ENCODE measurements at places on chromosomes 3 and 15.

GRCh38 chr15:70625438-70625837, 137.9 kb downstream of the UACA start:
- DNase-seq, result no peak

DNA sequence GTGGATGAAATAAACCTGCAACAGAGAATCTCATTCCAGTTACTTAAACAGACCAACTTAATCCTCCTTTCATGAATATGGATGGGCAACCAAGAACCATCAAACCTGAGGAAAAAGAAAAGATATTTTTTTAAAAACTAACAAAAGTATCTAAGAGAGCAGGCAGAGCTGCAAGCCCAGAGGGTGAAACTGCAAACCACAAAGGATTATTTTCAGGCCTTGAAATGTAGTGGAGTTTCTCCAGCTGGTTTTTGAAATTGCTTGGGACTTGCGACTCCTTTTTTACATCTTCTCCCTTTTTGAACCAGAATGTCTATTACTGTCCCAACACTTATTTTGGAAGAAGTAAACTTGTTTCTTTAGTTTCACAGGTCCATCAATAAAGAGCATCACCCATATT, 87.4 kb downstream of the STAG1 start:
- DNase-seq, result no peak

- DNase-seq, result no peak
These were observed 138.8 kb downstream of the CACNA2D3 start for GRCh38 chr3:54261141-54261540.

- DNase-seq, result no peak
These were observed 46.8 kb downstream of the CA12 start for GRCh38 chr15:63334821-63335220.

GRCh38 chr3:140298043-140298442, 363.1 kb downstream of the CLSTN2 start:
- no peak for DNase-seq

GRCh38 chr3:40191850-40192448, 117.6 kb upstream of the EIF1B start:
- peak; percentile 33 for DNase-seq

DNA sequence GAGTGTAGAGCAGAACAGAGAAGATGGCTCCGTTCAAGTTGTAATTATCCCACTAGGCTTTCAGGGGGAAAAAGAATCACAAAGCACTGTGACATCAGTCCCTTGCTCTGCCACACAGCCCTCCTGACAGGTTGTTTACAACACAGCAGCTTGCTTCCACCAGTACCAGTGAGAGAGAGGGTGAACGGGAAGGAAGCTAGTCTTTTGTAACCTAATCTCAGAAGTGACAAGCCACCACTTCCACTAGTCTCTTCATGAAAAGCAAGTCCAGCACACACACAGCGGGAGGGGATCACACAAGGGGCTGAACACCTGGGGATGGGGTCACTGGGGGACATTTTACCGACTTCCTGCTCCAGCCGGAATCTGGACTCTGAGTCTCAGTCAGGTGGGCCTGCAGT, 86.3 kb downstream of the FAM81A start:
- no peak for DNase-seq

DNA sequence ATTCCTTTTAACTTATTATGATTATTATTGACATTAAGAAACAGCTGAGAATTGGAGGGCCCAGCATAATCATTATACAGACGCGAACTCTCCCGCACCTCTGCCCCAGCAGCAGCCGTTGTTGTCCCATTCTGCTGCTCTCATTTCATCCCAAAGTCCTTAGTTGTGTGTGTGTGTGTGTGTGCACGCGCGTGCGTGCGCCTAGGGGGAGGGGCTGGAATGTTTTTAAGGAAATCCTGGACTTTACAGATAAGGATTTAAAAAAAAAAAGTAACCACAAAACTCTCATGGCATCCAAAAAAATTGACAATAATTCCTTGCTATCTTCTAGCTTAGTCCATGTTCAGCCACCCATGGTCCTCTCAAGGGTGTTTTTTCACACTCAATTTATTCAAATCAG, 134.2 kb downstream of the WNT7A start:
- DNase-seq, result no peak

- no peak for DNase-seq
These were observed 152.2 kb downstream of the CHDH start for GRCh38 chr3:53694046-53694445.

DNA sequence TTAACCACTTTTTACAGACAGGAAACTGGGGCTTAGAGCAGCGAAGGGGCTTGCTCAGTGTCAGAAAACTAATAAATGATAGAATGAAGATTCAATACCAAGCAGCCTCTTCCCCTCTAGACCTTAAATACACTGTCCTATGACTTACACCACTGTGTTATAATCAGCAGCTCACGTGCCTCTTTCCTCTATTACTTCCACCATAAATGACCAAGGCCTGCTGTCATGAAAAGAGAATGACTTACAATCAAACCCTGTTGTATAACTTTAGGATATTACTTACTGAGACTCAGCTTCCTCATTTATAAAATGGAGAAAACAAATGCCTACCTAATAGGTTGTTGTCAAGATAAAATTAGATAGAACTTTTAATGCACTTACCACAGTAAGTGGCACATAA, 11.6 kb downstream of the FMN1 start:
- no peak for DNase-seq

- DNase-seq, result no peak
These were observed 3.3 kb downstream of the LRRK1 start for GRCh38 chr15:100922192-100923040.

GRCh38 chr3:123286308-123287023, 84.7 kb downstream of the SEC22A start:
- peak; percentile 48 for DNase-seq

DNA sequence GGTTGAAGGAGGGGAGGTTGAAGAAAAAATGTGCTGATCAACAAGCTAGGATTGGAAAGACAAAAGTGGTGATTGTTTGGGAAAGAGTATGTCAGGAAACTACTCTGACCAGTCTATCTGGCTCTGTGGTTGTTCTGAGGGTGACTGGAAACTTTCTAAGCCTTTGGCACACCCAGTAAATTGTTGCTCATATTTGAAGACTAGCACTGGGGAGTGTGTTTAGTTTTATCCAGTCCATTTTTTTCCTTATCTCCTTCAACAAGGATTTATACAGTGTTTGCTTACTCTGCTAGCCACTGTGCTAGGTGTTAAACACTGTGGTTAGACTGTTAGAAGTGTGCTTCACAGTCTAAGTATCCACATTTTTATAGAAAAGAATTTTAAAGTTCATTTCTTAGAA, 28.8 kb downstream of the PPM1L start:
- no peak for DNase-seq

All from HepG2 (cell line).